ENCODE measurements at places on chromosomes 12 and 14.

- no peak for DNase-seq
Measured at GRCh38 chr14:83208341-83208740, 1674.7 kb upstream of the SEL1L start.

DNA sequence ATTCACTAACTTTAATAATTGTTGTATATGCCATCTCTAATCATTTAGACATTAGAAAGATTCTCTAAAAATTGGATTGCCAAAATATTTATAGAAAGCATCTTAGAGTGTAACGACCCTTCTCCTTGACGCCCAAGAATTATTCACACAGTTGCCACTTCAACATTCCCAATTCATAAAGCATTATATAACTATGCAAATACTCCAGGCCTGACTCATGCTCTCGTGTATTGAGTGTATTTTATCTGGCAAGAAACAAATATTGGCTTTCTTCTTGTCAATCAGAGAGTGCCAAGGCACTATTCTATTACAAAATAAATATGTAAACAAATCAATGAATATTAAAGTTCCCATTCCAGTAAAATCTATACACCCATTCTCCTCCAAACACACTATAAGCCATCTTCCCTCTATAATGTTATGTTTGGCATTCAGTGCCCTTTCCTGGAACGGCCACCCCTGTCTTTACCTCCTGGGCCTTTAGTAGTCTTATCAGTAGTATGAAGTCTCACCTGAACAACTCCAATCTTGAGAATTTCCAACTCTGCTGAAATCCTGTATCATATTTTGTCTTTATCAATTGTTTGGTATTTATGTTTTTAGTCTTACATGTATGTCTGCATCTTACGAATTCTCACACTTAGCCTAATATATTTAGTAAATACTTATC lies 182.6 kb downstream of the PIK3C2G start:
- no peak for DNase-seq

GRCh38 chr12:28698553-28698952 lies 450.5 kb upstream of the FAR2 start:
- DNase-seq: no peak

- peak; percentile 38 for DNase-seq
Measured at GRCh38 chr14:92507174-92507768, 6.3 kb upstream of the RIN3 start.

GRCh38 chr12:69885658-69886057 lies 60.6 kb downstream of the MYRFL start:
- DNase-seq: no peak

- DNase-seq: no peak
Measured at GRCh38 chr12:49750996-49751393, 9.6 kb downstream of the TMBIM6 start.

DNA sequence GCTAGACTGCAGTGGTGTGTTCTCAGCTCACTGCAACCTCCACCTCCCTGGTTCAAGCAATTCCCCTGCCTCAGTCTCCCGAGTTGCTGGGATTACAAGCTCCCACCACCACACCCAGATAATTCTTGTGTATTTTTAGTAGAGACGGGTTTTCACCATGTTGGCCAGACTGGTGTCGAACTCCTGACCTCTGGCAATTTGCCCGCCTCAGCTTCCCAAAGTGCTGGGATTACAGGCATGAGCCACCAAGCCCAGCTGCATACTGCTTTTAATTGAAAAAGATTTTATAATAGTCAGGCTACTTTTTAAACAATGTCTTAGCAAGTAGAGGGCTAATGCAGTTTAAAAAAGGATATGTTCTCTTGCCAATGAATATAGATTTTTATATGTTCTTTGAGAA lies 668.9 kb downstream of the SLC6A15 start:
- DNase-seq: no peak

DNA sequence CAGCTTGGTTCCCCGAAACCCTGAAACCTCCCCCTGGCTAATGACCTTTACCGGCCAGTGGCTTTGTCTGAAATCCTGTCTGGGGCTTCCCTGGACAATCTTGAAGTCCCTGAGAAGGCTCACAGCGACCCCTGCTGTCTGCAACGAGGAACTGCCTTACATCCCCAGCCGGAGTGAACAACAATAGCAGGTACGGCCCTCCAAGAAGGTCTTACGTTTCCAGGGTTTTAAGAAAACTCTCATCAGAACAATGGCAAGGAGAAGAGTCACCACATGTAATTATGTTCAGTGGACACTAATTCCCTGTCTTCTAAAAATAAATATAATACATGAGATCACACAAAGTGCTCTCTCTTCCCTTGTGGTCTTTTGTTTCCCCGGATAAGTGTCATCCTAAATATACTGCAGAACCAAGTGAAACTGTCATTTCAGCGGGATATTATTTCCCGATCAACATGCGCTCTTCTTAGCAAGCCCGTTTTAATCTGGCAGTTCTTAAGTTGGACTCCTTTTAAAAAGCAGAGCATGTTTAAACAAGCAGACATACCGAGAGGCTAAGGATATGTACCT lies 53.3 kb downstream of the RBM19 start:
- no peak for DNase-seq

- no peak for DNase-seq
Measured at GRCh38 chr12:101931498-101932326, 54.3 kb downstream of the DRAM1 start.

DNA sequence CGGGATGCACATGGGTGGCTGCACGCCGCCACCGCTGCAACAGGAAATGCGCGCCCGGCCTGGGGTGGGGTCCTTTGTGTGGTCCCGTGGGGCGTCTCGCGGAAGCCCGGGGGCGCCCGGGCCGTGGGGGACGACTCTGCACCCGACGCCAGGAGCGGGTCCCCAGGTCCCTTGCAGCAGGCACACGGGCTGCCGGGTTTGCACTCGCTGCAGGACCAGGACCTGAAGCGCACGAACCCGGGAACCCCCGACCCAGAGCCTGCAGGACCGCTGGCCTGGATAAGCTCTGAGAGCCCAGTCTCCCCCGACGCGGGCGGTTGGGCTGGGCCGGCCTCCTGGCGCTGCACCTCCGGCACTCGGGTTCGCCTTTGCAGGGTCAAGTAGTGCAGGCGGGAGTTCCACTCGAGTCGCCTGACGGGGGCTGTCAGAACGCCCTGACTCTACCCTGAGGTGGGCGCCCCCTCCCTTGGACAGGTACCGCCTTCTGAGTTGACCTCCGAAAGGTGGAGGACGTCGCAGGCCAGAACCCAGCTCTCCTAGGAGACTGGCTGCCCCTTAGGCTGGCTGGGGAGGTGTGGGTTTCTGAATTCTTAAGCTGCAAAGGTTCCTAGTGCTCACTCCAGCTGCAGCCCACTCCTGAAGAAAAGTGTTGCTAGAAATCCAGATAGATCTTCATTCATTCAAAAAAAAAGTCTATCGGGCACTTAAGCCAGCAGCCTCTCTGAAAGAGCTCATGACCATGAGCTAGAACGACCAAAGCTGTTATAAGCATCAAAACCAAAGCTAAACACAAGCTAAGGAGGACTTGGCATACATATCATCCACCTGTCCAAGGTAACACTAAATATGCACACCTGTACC lies 68.0 kb downstream of the RNF34 start:
- no peak for DNase-seq

- no peak for DNase-seq
Measured at GRCh38 chr12:45336331-45336730, 120.4 kb downstream of the ANO6 start.

- no peak for DNase-seq
Measured at GRCh38 chr12:1463073-1463905, 131.1 kb downstream of the FBXL14 start.

DNA sequence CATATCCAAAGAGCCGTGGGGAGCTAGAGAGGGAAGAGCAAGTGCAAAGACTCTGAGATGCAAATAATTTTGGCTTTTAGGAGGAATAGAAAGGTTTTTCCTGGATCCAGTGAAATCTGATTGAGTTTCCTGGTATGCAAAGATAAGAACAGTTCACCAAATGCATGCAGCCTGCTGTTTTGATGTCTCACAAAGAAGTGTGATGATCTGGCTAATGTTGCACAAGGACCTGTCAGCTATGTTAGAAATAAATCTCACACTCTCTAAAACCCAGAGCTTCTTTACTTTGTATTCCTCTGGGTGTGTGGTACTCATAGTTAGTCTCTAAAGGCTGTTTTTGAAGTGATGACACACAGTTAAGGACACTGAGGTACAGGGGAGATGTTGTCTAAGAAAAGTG lies 321.4 kb downstream of the AACS start:
- DNase-seq: no peak

- no peak for DNase-seq
Measured at GRCh38 chr14:103738166-103738565, 22.6 kb downstream of the ZFYVE21 start.

DNA sequence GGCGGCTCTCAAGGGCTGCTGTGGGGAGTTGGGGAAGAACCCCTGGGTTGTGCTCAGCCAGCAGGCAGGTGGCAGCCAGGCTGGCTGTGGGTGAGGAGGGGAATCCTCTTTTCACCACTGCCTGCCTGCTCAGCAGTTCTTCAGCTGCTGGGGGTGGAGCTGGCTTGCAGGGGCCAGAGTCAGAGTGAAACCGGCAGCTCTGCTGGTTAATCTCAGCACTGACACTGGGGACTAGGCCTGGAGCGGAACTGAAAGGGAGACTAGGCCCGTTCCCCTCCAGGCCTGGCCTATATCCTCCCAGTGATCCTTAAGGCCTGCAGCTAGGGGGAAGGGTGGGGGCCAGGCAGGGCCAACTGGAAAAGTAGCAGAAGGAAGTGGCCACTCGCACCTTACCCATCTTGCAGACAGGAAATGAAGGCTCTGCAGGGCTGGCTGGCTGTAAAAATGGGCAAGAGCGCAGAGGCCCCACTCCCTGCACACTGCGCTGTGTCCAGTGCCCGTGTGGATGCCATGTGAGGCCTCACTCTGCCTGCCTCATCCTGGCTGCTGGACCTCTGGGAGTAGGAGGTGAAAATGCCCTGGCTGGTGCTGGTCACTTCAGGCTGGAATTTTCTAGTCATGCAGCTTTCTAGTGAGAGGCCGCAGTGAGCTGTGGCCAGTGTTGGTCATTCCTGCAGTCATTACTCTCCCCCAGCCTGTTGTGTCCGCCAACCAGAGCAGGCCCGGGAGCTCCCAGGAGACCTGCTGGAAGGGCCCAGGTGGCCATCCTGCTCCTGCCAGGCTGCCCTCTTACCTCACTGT lies 39.4 kb downstream of the SH2B3 start:
- no peak for DNase-seq

- no peak for DNase-seq
Measured at GRCh38 chr14:35254736-35255135, 37.4 kb upstream of the PSMA6 start.

DNA sequence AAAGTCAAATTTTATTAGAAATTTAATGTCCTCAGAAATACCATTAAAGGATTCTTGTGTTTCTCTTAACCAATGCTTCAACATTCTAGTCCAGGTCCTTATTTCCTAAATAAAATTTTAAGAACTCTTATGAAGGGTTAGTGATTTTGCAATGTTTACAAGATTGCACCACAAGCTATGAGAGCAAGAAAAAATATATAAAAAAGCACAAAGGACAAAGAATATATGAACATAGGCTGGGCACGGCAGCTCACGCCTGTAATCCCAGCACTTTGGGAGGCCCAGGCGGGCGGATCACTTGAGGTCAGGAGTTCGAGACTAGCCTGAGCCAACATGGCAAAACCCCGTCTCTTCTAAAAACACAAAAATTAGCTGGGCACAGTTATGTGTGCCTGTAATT lies 7.7 kb downstream of the RACGAP1 start:
- DNase-seq: no peak

- DNase-seq: no peak
Measured at GRCh38 chr14:76780058-76780345, 18.7 kb downstream of the VASH1 start.

GRCh38 chr12:119668324-119668841 lies 450 bp downstream of the PRKAB1 start:
- no peak for DNase-seq

GRCh38 chr14:97270308-97270707 lies 473.1 kb downstream of the VRK1 start:
- no peak for DNase-seq

DNA sequence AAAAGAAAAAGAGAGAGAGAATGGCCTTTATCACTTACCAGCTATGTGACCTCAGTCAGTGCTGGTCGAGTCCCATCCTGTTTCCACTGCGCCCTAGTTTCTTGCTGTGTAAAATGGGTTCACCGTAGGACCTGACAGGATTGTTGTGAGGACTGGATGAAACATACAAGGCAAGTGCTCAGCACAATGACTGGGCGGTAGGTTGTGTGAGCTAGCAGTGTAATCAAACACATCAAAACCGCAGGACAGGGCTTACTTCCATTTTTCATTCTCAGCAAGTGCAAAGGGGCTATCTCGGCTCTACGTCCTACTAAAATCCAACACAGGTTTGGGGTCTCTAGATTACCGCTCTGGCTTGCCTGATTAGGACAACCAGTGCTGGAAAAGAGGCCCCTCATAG lies 36.4 kb upstream of the ATXN2 start:
- DNase-seq: no peak

DNA sequence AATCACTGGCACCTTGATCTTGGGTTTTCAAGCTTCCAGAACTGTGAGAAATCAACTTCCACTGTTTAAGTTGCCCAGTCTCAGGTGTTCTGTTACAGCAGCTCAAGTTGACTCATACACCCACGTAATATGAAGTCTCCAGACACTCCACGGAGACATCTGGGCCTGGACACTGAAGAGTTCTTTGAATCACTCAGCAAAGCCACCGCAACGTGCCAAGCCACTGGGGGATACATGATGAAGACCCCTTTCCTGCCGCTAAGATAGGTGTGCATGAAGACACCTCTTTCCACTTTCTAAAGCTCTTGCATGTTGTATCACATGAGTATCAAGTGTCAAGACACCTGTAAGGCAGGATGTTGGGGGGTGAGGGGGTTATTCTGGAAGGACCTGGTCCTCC lies 311.7 kb upstream of the RTL1 start:
- DNase-seq: no peak

GRCh38 chr12:32010631-32011336 lies 51.6 kb downstream of the RESF1 start:
- DNase-seq: no peak

GRCh38 chr14:100830681-100831080 lies 4.8 kb downstream of the MEG3 start:
- no peak for DNase-seq

- peak; percentile 22 for DNase-seq
Measured at GRCh38 chr14:91482263-91483013, 27.7 kb downstream of the PPP4R3A start.

DNA sequence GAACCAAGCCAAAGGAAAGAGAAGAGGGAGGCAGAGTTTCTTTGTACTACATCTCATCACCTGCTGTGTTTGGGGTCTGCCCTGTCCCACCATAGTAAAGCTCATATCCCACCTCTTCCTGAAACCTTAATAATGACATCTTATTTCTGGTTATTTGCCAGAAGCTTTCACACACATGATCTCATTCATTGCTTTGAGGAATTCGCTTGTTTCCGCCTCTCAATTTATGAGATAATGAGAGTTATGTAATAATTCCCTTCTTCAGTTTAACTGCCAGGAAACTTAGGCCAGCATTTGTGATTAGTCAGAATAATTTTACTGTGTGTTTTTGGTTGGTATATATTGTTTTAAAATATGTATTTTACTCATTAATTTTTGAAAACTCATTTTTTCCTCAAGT lies 205.2 kb downstream of the CACNA1C start:
- no peak for DNase-seq

GRCh38 chr14:105502446-105503295 lies 11.6 kb downstream of the TEDC1 start:
- DNase-seq: no peak

GRCh38 chr12:2344885-2345284 lies 292.1 kb downstream of the CACNA1C start:
- no peak for DNase-seq
